ENCODE measurements at places on chromosomes 1 and 21.

DNA sequence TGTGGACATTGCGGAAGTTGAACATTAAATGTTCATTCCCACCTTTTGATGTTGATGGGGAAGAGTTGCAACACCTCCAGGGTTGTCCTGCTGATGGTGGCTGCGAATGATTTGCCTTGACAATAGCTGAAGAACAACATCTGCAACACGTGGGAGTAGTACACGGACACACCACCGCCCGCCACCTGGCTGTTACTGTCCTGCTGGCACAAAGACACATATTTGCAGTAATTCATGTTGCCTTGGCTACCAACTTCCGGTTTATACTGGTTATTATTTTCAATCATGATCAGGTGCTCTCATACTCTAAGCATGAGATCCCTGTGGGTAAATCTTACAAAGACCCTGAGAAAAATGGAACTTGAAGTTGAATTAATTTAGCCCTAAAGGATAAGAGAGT lies 55.2 kb downstream of the UBR4 start:
- H3K4me3 ChIP-seq = no peak overlapping the region
- peaks cover 93% of the 10 kb centered on the region for H3K36me3 ChIP-seq
- H3K27ac ChIP-seq = no peak overlapping the region
- H3K4me1 ChIP-seq = no peaks in the 10 kb centered on the region

DNA sequence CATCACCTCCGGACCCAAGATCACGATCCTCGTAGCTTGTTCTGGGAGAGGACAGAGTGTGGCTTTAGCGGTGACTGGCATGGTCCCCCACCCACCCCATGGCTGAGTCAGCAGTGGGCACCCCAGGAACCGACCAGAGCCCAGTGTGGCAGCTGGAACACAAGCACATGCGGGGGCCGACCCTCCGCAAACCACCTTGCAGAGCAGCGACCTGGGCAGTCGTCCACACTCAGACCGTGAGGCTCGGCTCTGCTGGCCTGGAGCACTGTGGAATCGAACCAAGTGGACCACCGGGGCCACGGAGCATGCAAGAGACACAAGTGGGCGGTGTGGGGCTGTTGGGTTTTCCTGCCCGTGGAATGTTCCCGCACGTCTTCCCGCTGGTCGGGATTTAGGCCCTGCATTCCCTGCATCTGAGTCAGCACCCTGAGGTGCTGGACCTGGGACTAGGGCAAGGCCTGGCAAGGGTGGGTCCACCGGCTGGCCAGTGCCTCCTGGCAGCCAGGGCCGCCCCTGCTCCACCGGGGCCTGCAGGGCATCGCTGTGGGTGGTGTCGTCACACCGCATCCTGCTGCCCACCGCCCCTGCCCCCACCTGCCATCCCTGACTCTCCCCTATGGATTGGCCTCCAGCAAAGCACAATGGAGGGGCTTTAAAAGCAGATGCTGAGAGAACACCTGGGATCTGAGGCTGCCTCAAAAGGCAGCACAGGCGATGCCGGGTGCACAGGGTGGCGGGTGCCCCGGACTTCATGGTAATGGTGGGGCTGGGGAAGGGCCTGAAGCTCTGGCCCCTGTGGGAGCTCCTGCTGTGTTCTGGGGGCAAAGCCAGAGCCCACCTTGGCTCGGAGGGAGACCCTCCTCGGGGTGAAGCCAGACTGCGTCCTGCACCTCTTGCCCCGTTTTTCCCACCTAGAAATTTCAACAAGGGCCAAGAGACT lies 18.5 kb downstream of the MORN1 start:
- DNase-seq = no peak
- no peak overlapping the region for H3K27ac ChIP-seq
- H3K36me3 ChIP-seq = no peaks in the 10 kb centered on the region
- H3K4me1 ChIP-seq = no peaks in the 10 kb centered on the region
- no peak overlapping the region for H3K4me3 ChIP-seq

DNA sequence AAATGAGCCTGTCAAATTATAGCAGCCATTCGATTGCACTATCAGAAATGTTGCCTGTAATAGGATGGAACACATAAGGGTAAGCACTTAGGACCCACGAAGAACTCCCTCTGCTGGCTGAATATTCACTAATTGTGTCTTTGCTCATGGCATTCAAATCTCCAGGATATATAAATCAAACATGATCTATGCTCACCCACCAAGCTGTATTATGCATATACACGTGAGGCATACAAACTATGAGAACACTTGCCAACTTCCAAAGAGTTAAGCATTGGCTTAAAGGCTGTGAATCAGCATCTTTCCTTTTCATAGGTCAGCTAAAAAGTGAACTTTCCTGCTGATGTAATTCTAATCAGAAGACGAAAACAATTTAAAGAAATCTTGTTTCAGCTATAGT lies 34.5 kb downstream of the TMPRSS15 start:
- no peak overlapping the region for H3K4me3 ChIP-seq
- DNase-seq = no peak
- no peaks in the 10 kb centered on the region for H3K4me1 ChIP-seq
- H3K27ac ChIP-seq = no peak overlapping the region
- no peaks in the 10 kb centered on the region for H3K36me3 ChIP-seq
- H3K27me3 ChIP-seq = no peaks in the 10 kb centered on the region

- DNase-seq = no peak
- H3K36me3 ChIP-seq = no peaks in the 10 kb centered on the region
- no peak overlapping the region for H3K27ac ChIP-seq
- H3K27me3 ChIP-seq = no peaks in the 10 kb centered on the region
These were observed 47.2 kb downstream of the RAP1A start for GRCh38 chr1:111666828-111667227.

GRCh38 chr1:172220376-172220775 lies 200.1 kb upstream of the C1orf105 start:
- H3K4me1 ChIP-seq = no peaks in the 10 kb centered on the region
- no peak overlapping the region for H3K27ac ChIP-seq
- no peak for DNase-seq
- no peaks in the 10 kb centered on the region for H3K36me3 ChIP-seq

GRCh38 chr21:16577975-16578374 lies 848.2 kb downstream of the USP25 start:
- no peak overlapping the region for H3K4me3 ChIP-seq
- no peaks in the 10 kb centered on the region for H3K36me3 ChIP-seq
- no peak overlapping the region for H3K27ac ChIP-seq
- H3K27me3 ChIP-seq = no peaks in the 10 kb centered on the region
- H3K4me1 ChIP-seq = peaks cover 12% of the 10 kb centered on the region
- DNase-seq = no peak

DNA sequence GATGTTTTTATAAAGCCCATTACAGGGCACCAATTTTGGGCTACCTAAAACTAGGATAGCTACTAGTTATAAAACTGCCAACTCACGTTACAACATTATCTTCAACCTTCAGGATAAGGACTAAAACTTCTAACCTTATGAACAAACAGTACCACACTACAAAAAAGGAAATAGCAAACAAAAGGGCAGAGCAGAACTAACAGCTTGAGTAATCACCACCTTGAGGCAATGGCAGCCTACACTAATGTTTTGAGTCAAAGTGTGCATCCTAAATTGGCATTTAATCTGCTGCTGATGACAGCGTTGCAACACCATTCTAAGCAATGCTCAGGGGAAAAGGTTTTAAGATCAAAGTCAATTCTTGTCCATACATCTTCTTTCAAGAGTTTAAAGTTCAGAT lies 27.2 kb downstream of the PTP4A2 start:
- no peak overlapping the region for H3K27ac ChIP-seq
- no peak for DNase-seq
- no peaks in the 10 kb centered on the region for H3K27me3 ChIP-seq
- H3K4me3 ChIP-seq = no peak overlapping the region

DNA sequence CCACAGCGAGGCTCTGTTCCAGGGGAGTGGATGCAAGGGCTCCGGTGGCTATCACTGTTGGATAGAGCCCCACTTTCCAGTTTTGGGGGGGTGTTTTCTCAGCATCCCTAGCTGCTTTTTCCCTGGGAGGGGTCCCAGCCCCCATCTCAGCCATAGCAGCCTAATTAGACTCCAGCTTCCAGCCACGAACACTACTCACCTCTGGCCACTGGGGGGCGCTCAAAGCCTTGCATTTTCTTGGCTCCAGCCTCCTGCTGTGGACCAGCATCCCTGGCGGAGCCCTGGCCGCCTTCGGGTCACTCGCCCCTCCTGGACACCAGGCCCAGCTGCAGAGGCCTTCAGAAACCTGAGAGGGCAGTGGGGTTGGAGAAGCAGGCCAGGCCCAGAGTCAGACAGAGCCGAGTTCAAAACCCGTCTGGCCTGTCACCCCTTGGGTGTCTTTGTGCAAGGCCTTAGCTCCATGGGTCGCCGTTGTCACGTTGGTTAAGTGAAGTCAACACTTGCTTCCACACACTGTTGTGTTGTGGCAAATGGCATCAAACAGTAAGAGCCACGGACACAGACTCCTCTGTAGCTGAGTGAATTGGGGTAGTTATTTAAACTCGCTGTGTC lies 93.5 kb upstream of the ACTL8 start:
- no peaks in the 10 kb centered on the region for H3K27me3 ChIP-seq
- H3K27ac ChIP-seq = peak overlapping the region; percentile 24
- H3K36me3 ChIP-seq = peaks cover 76% of the 10 kb centered on the region
- peaks cover 13% of the 10 kb centered on the region for H3K4me1 ChIP-seq
- H3K4me3 ChIP-seq = no peak overlapping the region
- no peak for DNase-seq

DNA sequence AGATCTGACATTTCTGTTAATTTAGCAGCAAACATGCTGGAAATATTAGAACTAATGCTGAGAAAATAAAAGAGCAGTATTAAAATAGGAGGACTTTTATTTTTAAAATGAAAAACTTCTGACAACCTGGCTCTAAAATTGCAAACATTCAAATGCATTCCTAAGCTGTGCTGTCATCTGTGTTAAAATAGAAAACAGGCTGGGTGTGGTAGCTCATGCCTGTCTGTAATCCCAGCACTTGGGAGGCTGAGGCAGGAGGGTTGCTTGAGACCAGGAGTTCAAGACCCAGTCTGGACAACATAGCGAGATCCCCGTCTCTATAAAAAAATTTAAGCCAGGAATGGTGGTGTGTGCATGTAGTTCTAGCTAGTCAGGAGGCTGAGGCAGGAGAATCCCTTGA lies 44.6 kb downstream of the MIGA1 start:
- H3K4me3 ChIP-seq = no peak overlapping the region
- peaks cover 18% of the 10 kb centered on the region for H3K4me1 ChIP-seq
- no peaks in the 10 kb centered on the region for H3K36me3 ChIP-seq
- no peak for DNase-seq
- peak overlapping the region; percentile 50 for H3K27ac ChIP-seq
- no peaks in the 10 kb centered on the region for H3K27me3 ChIP-seq

DNA sequence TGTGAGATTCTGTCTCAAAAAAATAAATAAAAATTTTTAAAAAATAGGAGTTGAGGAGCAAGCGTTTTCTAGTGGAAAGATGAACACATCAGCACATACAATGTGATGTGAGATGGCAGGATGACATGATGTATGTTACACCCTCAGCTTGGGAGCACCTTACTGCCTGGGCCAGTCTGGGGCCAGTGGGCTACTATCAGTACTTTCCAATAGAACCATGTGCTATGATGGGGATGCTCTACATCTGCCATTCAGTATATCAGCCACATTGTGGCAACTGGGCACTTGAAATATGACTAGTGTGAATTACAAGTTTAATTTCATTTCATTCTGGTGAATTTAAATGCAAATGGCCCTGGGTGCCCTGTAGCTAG lies 156.0 kb downstream of the PGBD5 start:
- peaks cover 7% of the 10 kb centered on the region for H3K36me3 ChIP-seq
- peak overlapping the region; percentile 89 for H3K27ac ChIP-seq
- peak overlapping the region; percentile 30 for H3K4me3 ChIP-seq

All from thoracic aorta (tissue), 2 donors.